ENCODE measurements at places on chromosomes 6 and 20.

DNA sequence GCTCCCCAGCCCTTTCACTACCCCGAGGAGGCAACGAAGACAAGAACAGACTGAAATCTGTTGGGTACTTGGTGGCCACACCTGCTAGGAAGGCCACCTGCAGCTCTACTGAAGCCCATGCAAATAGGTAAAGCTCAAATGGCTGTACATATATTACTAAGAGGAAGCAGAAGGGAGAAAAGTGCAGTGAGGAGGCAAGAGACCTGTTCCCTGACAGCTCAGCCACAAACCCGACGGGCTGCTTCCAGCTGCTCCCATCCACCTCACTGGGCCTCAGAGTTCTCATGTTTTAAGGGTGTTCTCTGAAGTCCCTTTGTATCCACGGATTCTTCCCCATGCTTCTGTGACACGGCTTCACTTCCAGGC, 24.6 kb downstream of the TRAM2 start:
- no peak for DNase-seq

DNA sequence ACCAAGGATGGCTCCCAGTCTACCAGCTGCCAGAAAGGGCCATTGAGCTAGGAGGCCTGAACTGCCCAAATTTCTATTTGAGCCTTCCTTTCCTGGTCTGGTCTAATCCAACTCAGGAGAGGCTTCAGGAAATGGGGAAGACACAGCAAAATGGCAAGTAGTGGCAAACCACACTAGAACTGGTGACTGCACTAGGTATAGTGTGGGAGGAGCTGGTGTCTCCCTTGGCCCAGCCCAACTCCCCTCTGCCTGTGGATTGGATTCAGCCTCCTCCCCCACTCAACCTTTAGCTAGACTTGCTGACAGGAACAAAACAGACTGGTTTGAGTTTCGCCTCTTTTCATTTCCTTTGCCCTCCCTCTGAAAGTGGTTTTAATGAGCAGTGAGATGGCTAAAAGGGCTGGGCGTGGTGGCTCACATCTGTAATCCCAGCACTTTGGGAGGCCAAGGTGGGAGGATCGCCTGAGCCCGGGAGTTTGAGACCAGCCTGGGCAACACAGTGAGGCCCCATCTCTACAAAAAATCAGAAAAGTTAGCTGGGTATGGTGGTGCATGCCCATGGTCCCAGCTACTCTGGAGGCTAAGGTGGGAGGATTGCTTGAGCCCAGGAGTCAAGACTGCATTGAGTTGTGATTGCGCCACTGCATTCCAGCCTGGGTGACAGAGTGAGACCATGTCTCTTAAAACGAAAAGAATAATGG, 17.5 kb downstream of the MRPS18A start:
- DNase-seq: no peak

- DNase-seq: no peak
Measured at GRCh38 chr20:38834868-38835267, 29.4 kb downstream of the PPP1R16B start.

- DNase-seq: no peak
Measured at GRCh38 chr20:4171538-4172116, 156.3 kb upstream of the RNF24 start.

- DNase-seq: no peak
Measured at GRCh38 chr20:9916761-9917160, 77.9 kb upstream of the PAK5 start.

GRCh38 chr6:39214120-39214813, 15.0 kb downstream of the KCNK5 start:
- no peak for DNase-seq

DNA sequence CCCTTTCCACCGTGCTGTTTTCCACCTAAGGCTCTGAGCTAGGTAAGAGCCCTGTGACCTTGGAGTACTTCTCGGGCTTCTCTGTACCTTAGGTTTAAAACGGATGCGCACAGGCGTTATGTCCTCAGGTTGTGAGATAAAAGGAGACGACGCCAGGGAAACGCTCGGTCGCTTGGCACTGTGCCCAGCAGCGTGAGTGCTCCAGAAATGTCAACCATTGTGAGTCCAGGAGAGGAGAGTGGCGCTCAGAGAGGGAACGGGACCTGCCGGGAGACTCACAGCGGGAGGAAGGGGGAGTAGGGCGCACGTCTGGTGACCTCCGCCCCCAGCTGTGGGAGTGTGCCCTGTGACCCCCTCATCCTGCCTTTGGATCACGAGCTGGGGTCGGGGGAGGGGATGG, 33.8 kb upstream of the SCRT2 start:
- DNase-seq: no peak

DNA sequence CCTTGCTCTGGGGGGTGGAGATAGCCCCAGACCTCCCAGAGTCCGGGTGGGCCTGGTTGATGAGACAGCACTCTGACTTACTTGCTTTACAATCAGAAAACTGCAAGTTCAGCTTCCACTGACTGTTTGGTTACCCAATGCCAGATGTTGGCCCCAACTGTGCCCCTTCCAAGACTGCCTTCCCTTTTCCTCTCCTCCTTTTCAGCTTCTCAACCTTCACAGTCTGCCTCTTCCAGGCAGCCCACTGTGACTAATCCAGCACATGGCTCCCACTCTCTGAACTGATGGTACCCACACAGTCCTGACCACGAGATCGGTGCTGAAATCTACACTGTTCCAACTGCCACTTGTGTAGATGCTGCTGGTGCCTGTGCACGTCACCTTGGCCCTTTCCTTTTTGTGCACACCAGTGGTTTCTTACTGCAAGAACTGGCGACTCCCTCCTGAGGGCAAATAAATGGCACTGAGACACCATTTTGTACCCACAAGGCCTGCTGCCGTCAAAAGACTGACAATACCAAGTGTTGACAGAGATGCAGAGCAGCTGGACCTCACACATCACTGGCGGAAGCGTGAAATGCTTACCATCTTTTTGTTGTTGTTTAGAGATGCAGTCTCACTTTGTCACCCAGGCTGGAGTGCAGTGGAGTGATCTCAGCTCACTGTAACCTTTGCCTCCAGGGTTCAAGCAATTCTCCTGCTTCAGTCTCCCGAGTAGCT, 1.8 kb upstream of the ARFGAP1 start:
- no peak for DNase-seq

DNA sequence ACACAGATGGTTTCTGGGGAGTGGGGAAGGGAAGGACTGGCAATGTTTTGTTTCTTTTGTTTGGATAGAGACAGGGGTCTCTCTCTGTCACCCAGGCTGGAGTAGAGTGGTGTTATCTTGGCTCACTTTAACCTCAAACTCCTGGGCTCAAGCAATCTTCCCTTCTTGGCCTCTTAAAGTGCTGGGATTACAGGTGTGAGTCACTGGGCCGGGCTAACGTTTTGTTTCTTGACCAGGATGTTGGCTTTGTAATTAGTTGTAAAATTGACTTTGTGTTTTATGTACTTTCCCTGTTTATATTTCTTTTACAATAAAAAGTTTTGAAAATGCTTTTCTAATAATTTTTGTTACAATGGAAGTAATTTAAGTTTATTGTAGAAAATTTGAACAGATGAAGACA, 10.9 kb downstream of the SPATS1 start:
- DNase-seq: no peak

GRCh38 chr20:25398376-25399036, 7.9 kb upstream of the ABHD12 start:
- DNase-seq: no peak

GRCh38 chr6:161067749-161068148, 76.2 kb downstream of the MAP3K4 start:
- no peak for DNase-seq

DNA sequence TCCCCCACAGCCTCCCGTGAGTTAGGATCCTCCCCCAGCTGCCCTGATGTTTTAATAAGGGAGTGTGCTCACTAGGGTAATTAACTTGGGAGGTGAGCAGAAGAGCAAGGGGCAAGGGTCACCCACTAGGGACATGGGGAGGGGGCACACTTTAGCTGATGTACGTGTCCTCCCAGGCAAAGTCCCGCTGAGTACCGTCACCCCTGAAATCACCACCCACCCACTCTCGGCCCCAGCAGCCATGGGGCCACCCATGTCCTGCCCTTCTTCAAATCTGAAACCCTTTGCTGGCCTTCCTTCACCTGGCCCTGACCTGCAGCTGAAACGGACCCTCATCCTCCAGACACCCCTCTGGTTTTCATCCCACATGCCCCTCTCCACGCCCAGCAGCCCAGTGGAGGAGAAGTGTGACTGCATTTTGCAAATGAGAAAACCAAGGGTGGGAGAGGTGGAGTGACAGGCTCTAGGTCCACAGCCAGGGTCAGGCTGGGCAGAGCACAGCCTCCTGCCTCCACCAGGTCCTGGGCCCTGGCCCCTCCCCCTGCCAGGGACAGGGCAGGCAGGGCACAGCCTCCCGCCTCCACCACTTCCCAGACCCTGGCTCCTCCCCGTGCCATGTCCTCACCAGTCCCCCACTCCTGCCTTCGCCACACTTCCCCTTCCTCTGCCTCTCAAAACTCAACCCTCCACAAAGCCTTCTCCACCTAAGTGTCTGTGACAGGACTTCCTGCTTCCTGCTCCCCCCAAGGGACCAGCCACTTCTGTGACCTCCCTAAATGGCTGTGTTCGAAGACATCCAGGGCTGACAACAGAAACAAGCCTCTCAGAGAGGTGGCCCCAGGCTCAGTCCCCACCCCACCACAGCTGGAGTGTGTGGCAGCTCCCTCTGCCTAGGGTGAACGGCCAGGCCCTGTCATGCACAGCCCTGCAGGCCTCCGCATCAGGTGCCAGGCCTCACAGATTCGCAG, 15.1 kb downstream of the ACSS1 start:
- DNase-seq: no peak

DNA sequence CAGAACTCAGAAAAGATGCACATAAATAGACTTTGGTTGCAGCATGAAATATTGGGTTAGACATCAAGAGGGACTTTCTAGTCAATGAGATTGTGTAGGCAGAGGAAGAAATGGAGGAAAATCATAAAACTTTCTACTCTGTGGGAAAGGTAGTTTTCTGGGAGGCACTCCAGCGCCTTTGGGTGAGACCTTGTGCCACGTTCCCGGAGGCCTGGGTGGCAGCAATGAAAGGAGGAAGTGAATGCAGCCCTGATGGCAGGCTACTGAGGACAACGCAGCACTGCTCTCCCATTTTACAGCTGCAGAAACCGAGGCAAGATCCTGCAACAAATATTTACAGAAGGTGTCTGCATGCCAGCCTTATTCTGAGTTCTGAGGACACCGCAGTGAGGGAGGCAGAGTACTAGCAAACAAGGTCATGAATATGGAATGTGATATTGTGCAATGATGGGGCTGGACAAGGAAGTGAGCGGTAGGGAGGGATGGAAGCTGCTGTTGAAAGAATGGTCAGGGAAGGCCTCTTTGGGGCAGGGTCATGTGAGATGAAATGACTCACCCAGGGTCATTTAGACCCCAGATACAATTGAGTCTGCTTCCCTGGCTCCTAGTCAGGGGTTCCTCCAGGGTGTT, 159.1 kb downstream of the TFAP2C start:
- DNase-seq: peak; percentile 91

- DNase-seq: no peak
Measured at GRCh38 chr6:56521976-56522375, 120.7 kb downstream of the DST start.

GRCh38 chr20:14197097-14197496, 140.3 kb downstream of the FLRT3 start:
- DNase-seq: peak; percentile 91

DNA sequence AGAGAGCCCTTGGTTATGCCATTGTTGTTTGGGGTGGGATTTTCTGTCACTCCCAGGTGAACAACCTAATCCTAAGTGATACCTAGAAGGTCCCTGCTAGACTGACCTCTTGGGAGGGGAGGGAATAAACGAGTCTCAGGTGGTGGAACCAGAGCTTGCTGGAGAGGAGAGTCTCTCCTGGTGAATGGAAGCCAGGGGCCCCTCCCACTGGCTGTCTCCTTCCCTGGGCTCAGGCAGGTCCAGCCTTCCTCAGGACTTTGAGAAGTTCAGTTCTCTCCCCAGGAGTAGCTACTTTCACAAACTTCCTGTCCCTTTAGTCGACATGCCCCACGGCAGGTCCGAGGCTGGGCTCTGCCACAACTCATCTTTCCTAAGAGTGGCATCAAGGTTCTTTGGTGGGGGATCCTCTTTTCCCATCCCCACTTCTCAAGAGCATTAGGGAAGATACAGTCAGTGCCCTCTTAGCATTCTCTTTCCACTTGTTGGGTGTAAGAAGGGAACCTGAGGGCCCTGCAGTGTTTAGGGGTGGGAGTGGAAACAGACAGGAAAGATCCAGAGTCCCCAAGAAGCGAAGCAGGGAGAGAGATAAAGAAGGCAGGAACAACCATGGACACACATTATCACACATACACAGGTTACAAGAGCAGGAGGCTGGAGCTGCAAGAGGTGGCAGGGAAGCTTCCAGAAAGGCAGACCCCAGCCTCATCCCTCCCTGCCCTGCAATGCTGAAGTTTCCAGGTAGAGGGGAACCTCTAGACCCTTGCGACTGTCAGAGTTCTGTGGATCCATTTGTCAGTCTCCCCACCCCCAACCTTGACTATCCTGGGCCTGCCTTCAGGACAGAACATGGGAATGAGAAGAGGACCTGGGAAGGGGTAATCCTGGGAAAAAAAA, 900 bp upstream of the GLP1R start:
- no peak for DNase-seq

DNA sequence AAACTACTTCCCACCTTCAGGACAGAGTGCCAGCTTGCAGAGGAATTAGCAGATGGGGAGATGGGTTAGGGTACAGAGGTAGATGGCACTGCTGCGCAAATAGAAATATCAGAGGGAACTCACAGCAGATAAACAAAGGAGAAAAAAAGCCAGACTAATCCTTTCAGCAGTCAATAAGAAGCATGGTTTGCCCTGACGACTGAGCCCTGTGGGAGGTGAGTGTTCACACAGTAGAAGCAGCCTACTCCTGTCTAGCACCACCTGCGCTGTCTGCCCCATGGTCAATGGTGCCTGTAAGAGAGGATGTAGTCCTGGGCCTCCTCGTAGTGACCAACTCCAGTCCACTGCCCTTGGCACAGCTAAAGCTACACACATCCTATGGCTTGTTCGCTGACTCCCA, 174.1 kb downstream of the IBTK start:
- no peak for DNase-seq

- peak; percentile 65 for DNase-seq
Measured at GRCh38 chr20:63574156-63574828, at the start of gene HELZ2. TSS of gene HELZ2 (minus strand) at chr20:63574239. CDS start at chr20:63572385, 1,854 bp downstream.

DNA sequence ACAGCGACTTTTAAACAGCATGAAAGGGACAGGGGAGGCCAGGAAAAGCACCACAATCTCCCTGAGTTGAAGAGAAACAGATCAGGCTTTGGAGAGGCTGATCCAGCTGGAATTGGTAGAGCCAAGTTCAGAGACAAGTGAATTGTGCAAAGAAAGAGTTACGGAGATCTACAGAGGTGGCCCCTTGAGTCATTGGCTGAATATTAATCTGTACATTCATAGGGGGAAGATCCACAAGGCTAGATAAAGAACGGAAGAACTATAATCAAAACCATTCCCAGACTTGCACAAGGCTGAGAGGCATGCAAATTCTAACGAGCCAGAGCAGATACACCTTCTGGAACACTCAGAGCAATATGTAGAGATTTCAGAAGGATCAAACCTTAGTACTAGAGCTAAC, 14.2 kb upstream of the FOXQ1 start:
- DNase-seq: peak; percentile 87

- DNase-seq: no peak
Measured at GRCh38 chr6:7910298-7910653, 312 bp downstream of the TXNDC5 start.

DNA sequence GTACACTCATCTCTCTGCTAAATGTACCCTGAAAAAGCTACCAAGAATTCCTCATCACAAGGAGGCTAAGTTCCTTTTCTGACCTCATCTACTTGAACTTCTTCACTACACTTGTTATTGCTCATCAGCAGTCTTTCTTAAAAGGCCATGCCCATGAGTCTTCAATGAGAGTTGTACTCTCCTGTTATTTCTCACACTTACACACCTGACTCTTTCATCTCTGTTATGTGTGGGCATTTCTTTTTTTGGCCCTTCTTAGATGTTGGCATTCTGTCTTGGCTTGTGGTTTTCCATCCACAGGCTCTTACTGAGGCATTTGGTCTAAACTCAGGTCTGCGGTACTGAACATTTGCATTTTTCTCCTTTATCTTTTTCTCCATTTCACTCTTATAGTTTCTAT, 10.7 kb upstream of the SLC17A1 start:
- DNase-seq: no peak

Data from fibroblast of upper back skin (primary cell).